ENCODE measurements at places on chromosomes 12 and 14. TPM values are rescaled to one million over a fixed set of nuclear protein-coding genes. Genes with fewer than 3 reads are reported as not detected.

GRCh38 chr14:60506010-60506409, 2.9 kb upstream of the SIX6 start:
- no peak for DNase-seq

The AQP6 gene
- 21.9 TPM for polyA plus RNA-seq

DNA sequence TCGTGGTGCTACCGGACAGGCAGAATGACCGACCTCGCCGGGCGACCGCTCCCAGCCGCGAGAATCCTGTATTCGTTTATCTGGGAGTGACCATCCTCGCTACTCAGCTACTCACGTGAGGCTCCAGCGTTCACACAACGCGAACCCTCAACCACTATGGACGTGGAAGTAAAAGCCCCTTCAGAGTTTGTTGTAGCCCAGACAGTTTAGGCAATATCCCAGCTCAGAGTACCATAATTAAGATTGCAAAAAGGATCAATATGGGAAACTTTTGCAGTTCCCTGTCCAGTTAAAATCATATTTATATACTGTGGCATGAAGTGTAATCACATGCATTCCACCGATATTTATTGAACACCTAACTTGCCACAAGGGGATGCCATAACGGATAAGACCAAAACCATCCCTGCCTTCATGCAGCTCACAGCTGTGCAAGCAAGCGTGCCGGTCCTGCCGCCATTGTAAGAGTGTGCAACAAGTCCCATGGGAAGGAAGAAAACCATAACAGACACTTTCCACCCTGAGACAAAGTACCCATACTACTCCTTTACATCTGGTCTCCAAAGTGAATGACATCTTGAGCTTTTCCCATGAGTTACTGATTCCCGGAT, 938 bp upstream of the MAX start:
- no peak for DNase-seq

GRCh38 chr12:132356691-132357622, 27.6 kb upstream of the GALNT9 start:
- no peak for DNase-seq

- DNase-seq = peak; percentile 20
These were observed 150.1 kb downstream of the SLC38A4 start for GRCh38 chr12:46675736-46676135.

- no peak for DNase-seq
These were observed 14.0 kb upstream of the C1S start for GRCh38 chr12:7046383-7047105.

The DDX24 gene
- 171 TPM for polyA plus RNA-seq

GRCh38 chr12:92259696-92260251, 114.1 kb upstream of the BTG1 start:
- no peak for DNase-seq

The MGP gene
- polyA plus RNA-seq = 29.4 TPM
